ENCODE measurements at places on chromosomes 3 and 15. TPM values are rescaled to one million over a fixed set of nuclear protein-coding genes. Genes with fewer than 3 reads are reported as not detected.

DNA sequence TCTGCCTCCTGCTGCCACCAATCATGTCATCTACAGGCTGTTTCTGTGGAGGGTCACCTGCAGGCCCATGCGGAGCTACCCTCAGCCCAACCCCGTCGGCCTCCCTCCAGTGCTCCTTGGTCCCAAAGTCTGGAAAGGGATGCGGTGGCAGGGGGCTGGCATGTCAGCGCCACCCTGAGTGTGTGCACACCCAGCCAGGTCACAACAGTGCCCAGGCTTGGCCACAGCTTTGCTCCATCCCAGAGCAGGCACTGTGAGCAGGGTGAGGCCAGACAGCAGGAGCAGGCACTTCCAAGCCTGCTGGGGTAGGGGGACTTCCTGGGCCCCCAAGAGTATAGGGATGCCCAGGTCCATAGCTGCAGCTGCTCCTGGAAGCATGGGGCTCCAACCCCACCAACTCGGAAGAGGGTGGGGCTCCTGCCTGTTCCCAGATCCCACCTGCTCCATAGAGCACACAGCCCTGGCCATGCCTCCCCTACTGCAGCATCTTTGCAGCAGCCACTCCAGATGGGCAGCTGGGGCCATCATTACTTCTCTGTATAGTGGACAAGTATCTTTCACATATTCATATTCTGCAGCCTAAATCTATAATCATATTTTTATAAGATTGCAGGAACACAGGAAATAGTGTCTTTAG lies 109.3 kb downstream of the CBLB start:
- no peak overlapping the region for H3K27ac ChIP-seq
- no peaks in the 10 kb centered on the region for H3K4me1 ChIP-seq
- DNase-seq = no peak
- H3K4me3 ChIP-seq = no peak overlapping the region
- no peaks in the 10 kb centered on the region for H3K27me3 ChIP-seq

DNA sequence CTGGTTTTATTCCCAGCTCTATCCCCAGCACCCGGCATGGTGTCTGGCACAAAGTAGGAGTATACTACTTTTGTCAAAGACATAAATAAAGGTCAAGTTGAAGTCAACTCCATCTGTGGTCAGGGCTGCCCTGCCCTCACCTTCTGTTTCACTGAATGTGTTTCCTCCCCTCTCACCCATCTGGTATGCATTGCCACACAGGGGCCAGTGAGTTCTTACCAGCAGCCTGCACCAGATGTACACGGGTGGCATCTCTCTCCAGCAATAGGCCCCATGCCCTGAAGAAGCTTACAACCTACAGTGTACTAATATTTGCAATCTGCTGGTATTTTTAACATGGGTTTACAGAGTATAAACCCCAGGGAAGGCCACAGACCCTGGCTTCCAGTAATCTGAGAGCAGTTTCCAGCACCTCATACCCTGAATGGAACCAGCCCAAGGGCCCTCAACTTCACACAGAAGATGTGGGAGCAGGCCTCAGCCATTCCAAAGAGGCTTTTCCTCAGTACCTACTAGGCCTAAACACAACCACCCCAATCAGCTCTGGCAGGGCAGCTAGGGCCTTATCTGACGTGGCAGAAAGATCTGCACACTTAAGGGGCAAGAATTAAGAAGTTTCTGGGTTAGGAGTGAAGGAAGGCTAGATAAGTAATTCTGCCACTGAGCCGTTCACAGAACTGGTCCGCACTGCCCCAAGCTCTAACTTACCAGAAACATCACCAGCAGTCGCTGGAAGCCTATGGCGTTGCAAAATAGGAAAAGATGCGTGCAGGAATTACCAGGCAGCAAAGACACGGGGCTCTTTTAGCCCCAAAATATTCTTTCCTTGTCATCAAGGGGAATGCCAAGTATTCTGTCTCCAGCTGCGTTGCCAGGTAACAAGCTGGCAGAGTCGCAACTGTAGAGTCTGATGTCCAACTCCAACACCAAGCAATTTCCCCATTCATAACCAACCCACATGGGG lies 2.1 kb downstream of the IDH2 start:
- no peak overlapping the region for H3K27ac ChIP-seq
- H3K27me3 ChIP-seq = no peaks in the 10 kb centered on the region
- H3K4me1 ChIP-seq = peaks cover 27% of the 10 kb centered on the region

- H3K4me3 ChIP-seq = peak overlapping the region; percentile 42
- peak; percentile 74 for DNase-seq
- H3K27me3 ChIP-seq = no peaks in the 10 kb centered on the region
- H3K36me3 ChIP-seq = no peaks in the 10 kb centered on the region
Measured at GRCh38 chr3:64187065-64187959, 38.0 kb downstream of the PRICKLE2 start.

GRCh38 chr15:48654801-48655200 lies 9.3 kb upstream of the FBN1 start:
- no peak overlapping the region for H3K4me3 ChIP-seq
- no peaks in the 10 kb centered on the region for H3K36me3 ChIP-seq
- no peak for DNase-seq
- no peaks in the 10 kb centered on the region for H3K4me1 ChIP-seq
- H3K27ac ChIP-seq = no peak overlapping the region
- H3K27me3 ChIP-seq = no peaks in the 10 kb centered on the region

DNA sequence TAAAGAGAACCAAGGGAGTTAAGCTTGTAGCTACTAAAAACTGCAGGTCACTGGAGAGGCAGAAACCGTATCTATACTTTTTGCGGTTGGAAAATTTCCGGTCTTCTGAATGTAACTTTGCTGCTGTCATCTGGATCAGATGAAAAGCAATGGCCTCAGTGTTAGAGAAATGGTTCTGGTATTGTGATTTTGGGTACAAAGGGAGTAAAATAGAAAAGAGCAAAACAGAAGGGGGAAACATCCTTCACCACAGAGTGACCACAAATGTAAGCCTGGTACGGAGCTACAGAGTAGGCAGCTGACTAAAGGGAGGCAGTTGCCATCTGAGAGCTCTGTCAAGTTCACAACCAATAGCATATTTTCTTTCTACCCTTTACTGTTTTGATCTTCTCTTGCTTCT lies 5.6 kb downstream of the CD96 start:
- no peak overlapping the region for H3K4me3 ChIP-seq
- H3K4me1 ChIP-seq = peaks cover 24% of the 10 kb centered on the region
- no peak for DNase-seq
- no peaks in the 10 kb centered on the region for H3K27me3 ChIP-seq

DNA sequence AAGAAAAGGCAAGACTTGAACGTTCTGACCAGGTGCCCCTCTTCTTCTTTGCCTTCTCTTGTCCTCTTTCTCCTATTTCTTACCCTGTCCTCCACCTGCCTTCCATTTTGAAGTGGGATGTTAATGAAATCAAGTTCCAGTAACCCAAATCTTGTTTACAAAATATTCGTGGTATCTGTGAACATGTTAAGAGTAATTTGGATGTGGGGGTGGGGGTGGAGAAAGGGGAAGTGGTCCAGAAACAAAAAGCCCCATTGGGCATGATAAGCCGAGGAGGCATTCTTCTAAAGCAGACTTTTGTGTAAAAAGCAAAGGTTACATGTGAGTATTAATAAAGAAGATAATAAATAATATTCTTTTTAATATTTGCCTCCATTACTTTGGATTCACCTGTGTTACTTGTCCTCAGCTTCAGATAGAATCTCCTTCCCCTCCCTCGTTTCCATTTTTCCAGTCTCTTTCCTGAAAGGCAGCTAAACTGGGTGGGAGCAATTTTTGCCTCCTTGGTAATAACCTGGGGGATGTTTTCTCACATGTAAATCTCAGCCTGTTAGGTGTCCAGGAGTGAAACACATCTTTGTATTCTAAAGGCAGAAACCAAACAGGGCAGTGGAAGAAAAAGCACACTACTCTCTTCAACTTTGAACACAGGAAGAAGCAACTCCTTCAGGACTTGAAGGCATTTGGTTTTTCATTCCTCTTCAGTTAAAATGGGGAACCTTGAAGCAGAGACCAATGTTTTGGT lies 3.2 kb downstream of the CHST2 start:
- H3K36me3 ChIP-seq = no peaks in the 10 kb centered on the region
- no peaks in the 10 kb centered on the region for H3K27me3 ChIP-seq
- H3K4me1 ChIP-seq = peaks cover 11% of the 10 kb centered on the region
- H3K4me3 ChIP-seq = no peak overlapping the region

DNA sequence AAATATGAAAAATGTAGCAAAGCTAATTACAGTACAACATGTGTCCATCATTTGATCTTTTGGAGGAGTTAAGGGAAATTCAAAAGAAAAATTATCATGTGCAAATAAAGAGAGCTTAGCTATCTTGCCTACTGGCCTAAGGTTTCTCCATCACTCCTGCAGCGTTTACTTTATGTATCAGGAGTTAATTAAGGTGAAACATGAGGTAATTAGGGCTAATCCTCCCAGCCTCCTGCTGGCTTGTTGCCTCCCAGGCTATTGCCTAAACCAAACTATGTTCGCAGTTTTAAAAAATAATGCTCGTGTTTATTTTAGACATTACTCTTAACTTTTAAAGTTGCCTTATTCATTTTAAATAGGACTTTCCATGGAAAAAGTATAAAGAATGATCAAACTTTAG lies 367.5 kb downstream of the ROBO2 start:
- H3K27ac ChIP-seq = no peak overlapping the region
- H3K4me1 ChIP-seq = peaks cover 10% of the 10 kb centered on the region
- no peaks in the 10 kb centered on the region for H3K27me3 ChIP-seq

- H3K4me3 ChIP-seq = no peak overlapping the region
- H3K27ac ChIP-seq = no peak overlapping the region
- no peaks in the 10 kb centered on the region for H3K36me3 ChIP-seq
- no peaks in the 10 kb centered on the region for H3K27me3 ChIP-seq
- DNase-seq = no peak
Measured at GRCh38 chr15:63972801-63973200, 73.5 kb downstream of the DAPK2 start.

DNA sequence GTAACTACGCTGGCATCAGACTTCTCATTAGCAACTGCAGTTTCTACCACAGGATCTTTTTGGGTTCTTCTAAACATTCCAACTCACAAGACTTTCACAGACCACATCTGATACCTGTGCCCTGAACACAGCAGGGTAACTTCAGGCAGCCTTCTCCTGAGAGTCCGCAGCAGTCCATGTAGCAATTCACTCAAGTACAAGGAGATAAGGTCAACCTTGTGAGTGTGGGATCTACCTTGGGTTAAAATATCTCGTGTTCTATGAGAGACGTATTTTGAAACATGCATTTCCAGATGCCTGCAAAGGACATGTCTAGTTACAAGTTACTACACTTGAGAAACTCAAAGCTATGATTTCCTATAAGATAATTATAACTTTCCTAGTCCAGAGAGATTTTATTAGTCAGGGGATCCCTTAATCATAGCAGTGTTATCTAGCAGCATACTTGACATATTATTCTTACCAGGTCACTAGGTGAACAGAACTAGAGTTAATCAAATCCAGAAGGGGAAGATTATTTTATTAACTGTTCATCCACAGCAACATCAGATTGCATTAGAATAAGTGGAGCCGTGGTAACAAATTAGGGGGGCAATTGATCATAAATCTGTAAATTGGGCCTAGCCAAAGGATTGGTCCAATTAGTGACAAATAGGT lies 66.4 kb downstream of the ASTE1 start:
- peaks cover 39% of the 10 kb centered on the region for H3K4me1 ChIP-seq
- no peak for DNase-seq
- H3K4me3 ChIP-seq = no peak overlapping the region
- H3K27me3 ChIP-seq = no peaks in the 10 kb centered on the region

- no peak overlapping the region for H3K4me3 ChIP-seq
- no peaks in the 10 kb centered on the region for H3K4me1 ChIP-seq
- DNase-seq = peak; percentile 22
- no peaks in the 10 kb centered on the region for H3K27me3 ChIP-seq
Measured at GRCh38 chr3:134640872-134641470, 9.9 kb downstream of the KY start.

DNA sequence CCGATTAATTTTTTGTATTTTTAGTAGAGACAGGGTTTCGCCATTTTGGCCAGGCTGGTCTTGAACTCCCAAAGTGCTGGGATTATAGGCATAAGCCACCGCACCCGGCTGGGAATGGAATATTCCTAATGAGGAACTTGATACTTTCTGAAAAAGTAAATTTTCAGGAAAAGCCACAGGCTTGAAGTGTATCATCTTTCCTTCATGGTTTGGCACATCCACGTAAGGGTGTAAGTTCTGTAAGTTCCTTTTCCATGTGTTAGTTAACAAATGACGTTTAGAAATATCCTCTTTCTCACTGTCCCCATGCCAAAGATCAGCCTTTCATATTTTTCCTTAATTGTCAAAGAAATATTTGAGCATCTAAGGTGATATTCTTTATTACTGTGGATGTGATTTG lies 24.9 kb downstream of the TMEM45A start:
- no peak overlapping the region for H3K27ac ChIP-seq
- H3K4me3 ChIP-seq = no peak overlapping the region
- H3K4me1 ChIP-seq = no peaks in the 10 kb centered on the region
- DNase-seq = no peak
- H3K27me3 ChIP-seq = no peaks in the 10 kb centered on the region

DNA sequence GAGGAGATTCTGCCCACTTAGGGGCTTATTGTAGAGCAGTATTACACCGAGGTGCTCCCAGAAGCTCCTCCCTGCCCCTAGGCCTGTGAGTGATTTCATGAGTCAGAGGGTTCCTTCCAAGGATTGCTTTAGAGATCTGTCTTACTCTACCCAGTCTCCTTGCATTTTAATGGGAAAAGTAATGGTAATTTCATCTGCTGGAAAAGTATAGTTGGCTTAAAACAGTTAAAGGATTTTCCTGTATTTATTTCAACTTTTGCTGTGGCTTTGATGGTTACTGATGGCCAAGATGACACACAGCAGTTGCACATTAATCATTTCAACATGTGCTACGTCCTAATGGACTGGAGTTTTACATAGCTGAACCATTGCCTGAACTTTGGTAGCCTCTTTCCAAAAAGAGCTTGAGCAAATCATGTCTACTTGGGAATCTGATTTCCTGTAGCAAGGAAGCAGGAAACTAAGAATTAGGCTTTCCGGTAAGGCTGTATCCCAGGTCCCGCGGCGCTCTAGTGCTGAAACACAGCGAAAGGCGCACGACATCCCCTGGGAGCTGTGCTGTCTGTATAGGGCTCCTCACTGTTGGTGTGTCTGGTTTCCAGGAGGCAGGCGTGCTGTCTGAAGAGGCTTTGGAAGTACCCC lies 9.2 kb upstream of the PGPEP1L start:
- no peaks in the 10 kb centered on the region for H3K36me3 ChIP-seq
- no peak overlapping the region for H3K4me3 ChIP-seq
- DNase-seq = peak; percentile 82
- H3K27ac ChIP-seq = peak overlapping the region; percentile 90

DNA sequence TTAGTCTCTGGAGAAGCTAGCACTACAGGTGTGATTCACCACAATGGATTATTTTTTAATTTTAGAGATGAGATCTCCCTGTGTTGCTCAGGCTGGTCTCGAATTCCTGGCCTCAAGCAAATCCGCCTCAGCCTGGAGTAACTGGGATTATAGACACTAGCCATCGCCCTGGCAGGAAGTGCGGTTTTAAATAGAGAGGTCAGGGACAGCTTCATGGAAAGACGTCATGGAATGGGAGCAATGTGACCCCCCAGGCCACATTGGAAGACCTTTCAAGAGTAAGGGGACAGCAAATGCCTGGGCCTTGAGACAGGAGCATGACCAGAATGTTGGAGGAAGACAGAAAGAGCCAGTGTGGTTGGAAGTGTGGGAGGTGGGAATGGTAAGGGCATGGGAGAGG lies 2.2 kb upstream of the ISG20 start:
- peaks cover 13% of the 10 kb centered on the region for H3K36me3 ChIP-seq
- DNase-seq = no peak
- peak overlapping the region; percentile 100 for H3K27ac ChIP-seq
- no peak overlapping the region for H3K4me3 ChIP-seq
- peaks cover 49% of the 10 kb centered on the region for H3K4me1 ChIP-seq

Gene TIPIN
- total RNA-seq = 14.2 TPM

Gene TAMM41
- 10.5 TPM for total RNA-seq

Gene TMC3
- not detected for total RNA-seq

Gene PLCH1
- total RNA-seq = 4.1 TPM

Gene FNDC3B
- total RNA-seq = 56.3 TPM

Gene HES1
- total RNA-seq = 906 TPM

Gene STAC
- total RNA-seq = 6.7 TPM
